ENCODE measurements at places on chromosomes 1 and 21. TPM values are rescaled to one million over a fixed set of nuclear protein-coding genes. Genes with fewer than 3 reads are reported as not detected.

GRCh38 chr1:33758698-33759097 is 105.2 kb upstream of the HMGB4 start:
- H3K27me3 ChIP-seq = no peaks in the 10 kb centered on the region
- no peak overlapping the region for H3K27ac ChIP-seq
- H3K4me1 ChIP-seq = peaks cover 5% of the 10 kb centered on the region
- H3K36me3 ChIP-seq = no peaks in the 10 kb centered on the region
- DNase-seq = peak; percentile 62
- H3K4me3 ChIP-seq = no peak overlapping the region

DNA sequence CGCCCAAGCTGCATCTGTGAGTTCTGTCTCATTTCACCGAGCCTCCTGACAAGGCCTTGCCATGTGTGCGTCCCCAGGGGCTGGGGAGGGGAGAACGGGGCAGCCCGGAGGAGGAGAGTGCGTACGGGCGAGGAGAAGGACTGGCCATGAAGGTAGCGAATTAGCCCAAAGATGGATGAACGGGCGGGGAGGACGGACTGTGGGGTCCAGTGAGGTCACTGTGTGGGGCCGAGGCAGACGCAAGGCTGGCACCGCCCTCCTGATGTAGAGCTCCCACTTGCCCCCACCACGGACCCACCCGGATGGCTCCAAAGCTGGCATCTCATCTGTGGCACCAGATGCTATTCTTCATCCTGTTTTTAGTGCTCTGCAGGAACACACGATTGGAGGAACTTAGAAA is 330.4 kb downstream of the AJAP1 start:
- no peak for DNase-seq
- H3K36me3 ChIP-seq = no peaks in the 10 kb centered on the region
- no peaks in the 10 kb centered on the region for H3K27me3 ChIP-seq
- no peak overlapping the region for H3K27ac ChIP-seq
- no peaks in the 10 kb centered on the region for H3K4me1 ChIP-seq

GRCh38 chr1:231312432-231312788 is 25.2 kb downstream of the EXOC8 start:
- no peak overlapping the region for H3K4me3 ChIP-seq
- no peaks in the 10 kb centered on the region for H3K4me1 ChIP-seq
- no peak overlapping the region for H3K27ac ChIP-seq
- H3K36me3 ChIP-seq = no peaks in the 10 kb centered on the region

SIPA1L2 gene
- total RNA-seq = 48.9 TPM

PRKAA2 gene
- total RNA-seq = 3.7 TPM

SGIP1 gene
- total RNA-seq = 14.0 TPM

TCEA3 gene
- total RNA-seq = 26.5 TPM

Data from vagina (tissue), 2 donors.